ENCODE measurements at places on chromosomes 6 and 20.
A peak's percentile ranks its signal among the peaks of the same experiment; 100 is the strongest.

DNA sequence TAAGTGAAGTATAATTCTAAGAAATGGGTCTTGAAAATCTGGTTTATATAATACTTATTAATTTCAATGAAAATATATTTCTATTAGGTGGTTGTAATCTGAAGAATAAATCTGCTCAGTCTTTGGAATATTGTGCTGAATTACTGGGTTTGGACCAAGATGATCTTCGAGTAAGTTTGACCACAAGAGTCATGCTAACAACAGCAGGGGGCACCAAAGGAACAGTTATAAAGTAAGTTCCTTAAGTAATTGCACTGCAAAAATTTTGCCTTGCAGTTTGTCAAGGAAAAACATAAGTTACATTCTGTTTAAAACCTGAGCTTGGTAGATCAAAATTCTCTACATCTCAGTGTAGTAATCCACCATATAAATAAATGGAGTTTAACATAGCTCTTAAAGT lies 106.0 kb downstream of the MYO6 start:
- peak; percentile 36 for DNase-seq

GRCh38 chr6:18078866-18079265 lies 43.6 kb downstream of the NHLRC1 start:
- DNase-seq, result no peak

GRCh38 chr6:127481111-127481510 lies 21.9 kb upstream of the KIAA0408 start:
- no peak for DNase-seq

GRCh38 chr20:62236766-62237513 lies 1.4 kb upstream of the OSBPL2 start:
- peak; percentile 17 for DNase-seq

- no peak for DNase-seq
Measured at GRCh38 chr6:168374051-168374502, 54.5 kb upstream of the DACT2 start.

DNA sequence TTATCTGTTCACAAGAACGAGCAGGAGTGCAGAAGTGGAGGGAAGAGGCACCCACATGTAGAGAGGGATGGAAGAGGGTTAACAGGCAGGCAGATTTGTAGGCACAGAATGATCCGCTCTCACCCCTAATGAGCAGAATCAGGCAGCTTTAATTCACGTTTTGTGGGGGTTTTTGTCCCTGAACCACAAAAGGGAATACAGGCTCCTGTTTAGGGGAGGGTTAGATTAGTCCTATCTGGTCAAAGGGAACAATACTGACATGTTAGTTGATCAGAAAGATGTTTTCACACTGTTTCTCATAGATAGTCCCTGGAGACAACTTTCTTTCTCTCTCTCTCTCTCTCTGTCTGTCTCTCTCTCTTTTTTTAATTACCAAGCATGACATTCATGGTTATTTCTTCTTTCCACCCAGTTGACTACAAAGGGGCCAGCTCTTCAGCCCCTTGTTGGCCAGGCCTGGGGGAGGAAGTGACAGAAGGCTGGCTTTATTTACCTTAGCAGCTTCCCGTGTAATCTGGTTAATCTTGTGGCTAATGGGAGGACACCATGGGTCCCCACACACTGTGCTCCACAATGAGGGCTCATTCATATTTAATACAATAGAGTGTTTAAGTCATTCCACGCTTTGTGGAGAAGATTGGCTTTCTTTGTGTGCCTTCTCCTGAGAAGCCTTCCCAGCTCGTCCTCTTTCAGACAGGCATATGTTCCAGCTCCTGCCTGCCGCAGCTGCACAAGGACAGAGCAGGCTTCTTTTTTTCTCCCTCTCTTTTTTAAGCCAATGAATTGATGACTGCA lies 958.8 kb downstream of the TFAP2A start:
- DNase-seq, result no peak

GRCh38 chr6:158909938-158910337 lies 90.1 kb downstream of the RSPH3 start:
- no peak for DNase-seq

DNA sequence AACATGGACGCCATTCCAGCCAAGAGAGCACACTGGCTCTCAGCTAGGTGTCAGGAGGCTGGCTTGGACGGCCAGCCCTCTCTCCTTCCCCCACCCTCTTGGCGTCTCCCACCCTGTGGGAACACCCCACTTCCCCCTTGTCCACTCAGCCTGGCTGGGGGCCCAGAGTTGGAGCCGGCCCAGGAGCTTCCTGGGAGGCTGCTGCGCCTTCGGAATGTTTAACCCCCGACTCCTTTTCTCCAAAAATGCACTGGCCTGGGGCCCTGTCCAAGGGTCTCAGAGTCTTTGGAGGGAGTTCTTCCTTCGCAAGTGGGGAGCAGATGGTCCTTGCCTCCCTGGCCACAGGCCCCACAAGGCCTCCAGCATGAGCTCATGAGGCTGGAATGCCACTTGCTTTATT lies 4.1 kb downstream of the ADAM33 start:
- peak; percentile 68 for DNase-seq

- no peak for DNase-seq
Measured at GRCh38 chr6:85192596-85192995, 257.3 kb upstream of the NT5E start.

DNA sequence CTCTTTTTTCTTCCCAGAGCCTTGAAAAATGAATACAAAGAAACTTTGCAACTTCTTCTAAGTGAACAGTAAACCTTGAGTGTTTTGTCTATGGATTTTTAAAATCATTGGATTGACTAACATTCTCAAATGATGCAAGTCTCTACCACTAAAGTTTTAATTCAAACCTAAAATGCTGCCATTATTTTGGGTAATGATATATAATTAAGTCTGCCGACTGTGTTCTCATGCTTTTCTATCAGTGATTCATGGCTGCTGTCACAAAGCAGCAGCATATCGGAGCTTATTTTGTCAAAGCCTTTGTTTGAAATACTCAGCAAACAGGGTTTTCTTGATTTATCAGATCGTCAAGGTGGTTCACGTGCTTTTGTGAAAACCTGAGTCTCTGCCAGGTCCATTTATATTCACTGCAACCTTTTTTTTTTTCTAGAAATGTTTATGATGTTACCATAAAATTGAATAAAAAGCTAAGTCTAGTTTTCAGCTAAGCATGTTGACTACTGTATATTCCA lies 96.3 kb downstream of the GJA1 start:
- peak; percentile 64 for DNase-seq

GRCh38 chr6:120938164-120938875 lies 396.0 kb downstream of the TBC1D32 start:
- DNase-seq, result no peak

Data from urinary bladder (tissue), 4 donors.